ENCODE measurements at places on chromosomes 7 and 10. TPM values are rescaled to one million over a fixed set of nuclear protein-coding genes. Genes with fewer than 3 reads are reported as not detected.

The AGMO gene
- 6.9 TPM for total RNA-seq

The IRF5 gene
- 8.7 TPM for total RNA-seq

The NKX1-2 gene
- total RNA-seq: not detected

The SPDYE2B gene
- not detected for total RNA-seq

The C10orf105 gene
- total RNA-seq: 0.53 TPM

The TCAF2 gene
- total RNA-seq: 2.5 TPM

The RARRES2 gene
- total RNA-seq: 261 TPM

The SPAM1 gene
- total RNA-seq: not detected

GRCh38 chr10:30591249-30591670 is 38.3 kb downstream of the LYZL2 start:
- DNase-seq: no peak

DNA sequence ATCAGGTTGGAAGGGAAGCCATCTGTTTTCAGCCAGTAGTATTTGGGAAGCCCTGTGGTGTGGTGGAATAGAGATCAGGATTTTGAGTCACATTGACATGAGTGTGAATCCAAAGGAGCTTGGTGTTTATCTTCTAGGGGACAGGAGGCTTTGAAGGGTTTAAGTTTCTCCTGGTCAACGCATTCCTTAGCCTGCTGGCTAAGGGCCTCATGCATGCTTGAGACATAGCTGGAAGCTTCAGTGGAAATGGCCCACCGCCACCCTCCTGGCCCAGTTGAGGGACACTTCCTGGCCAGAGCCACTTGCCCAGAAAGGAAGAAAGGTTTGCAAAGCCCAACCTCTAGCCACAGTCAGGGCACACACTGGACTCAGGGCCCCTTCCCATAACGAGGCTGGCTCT is 70.9 kb downstream of the CDK1 start:
- no peak for DNase-seq

- no peak for DNase-seq
Observed at GRCh38 chr7:134212576-134213546, 85.7 kb downstream of the LRGUK start.

DNA sequence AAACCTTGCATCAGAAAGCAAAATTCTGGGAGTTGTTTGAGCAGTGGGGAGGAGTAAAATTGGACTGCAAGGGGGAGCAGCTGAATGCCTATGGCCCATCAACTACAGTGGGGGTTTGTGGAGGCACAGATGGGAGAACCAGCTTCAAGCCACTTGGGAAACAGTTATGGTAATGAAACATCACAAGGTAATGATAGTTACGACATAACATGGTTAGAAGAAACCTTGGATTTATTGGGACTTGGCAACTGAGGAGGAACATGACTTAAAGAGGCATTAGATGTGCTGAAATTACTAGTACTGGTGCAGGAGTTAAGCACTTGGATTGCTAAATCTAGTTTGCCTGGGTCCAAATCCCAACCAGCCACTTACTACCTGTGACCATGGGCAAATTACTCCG is 868.4 kb downstream of the KCNMA1 start:
- DNase-seq: no peak

- peak; percentile 51 for DNase-seq
Observed at GRCh38 chr10:132353456-132354355, 21.7 kb downstream of the LRRC27 start.

DNA sequence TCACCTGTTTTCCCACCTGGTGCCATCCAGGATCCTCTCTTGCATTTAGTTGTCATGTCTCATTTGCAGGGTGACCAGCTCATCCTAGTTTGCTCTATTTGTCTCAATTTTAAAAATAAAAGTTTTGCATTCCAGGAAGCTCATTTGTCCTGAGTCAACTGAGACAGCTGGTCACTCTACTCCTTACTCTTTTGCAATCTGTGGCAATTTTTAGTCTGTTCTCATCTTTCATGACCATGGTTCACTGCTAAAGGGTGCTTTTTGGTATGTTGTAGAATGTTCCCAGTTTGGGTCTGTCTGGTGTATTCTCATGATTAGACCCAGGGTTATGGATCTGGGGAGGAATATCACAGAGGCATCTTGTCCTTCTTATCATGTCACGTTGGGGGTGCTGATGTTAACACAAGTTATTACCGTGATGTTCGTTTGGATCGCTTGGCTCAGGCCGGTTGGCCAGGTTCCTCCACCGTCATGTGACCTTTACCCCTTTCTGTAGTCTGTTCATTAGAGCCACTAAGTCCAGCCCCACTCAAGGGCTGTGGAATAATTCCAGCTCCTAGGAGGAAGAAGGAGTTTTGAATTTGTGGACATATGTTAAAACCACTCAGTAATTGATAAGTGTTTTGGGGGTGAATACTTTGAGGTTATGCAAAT is 103.3 kb upstream of the IGFBP3 start:
- DNase-seq: no peak

GRCh38 chr7:35555386-35555785 is 139.5 kb downstream of the HERPUD2 start:
- no peak for DNase-seq

DNA sequence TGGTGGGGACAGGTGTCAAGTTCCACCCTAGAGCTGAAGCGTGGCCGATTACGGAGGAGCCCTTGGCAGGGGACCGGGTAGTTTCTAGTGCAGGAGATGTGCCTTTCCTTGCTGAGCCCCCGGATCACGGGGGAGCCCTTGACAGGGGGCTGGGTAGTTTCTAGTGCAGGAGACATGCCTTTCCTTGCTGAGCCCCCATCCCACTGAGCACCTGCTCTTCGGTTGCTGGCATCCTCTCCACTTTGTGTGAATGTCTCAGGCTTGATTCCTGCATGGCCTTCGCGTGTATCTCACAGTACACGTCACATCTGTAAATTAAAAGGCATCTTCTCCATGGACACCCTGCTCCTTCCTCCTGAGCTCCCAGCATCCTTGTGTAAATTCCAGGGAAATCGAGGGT is 263.5 kb downstream of the ADARB2 start:
- no peak for DNase-seq

DNA sequence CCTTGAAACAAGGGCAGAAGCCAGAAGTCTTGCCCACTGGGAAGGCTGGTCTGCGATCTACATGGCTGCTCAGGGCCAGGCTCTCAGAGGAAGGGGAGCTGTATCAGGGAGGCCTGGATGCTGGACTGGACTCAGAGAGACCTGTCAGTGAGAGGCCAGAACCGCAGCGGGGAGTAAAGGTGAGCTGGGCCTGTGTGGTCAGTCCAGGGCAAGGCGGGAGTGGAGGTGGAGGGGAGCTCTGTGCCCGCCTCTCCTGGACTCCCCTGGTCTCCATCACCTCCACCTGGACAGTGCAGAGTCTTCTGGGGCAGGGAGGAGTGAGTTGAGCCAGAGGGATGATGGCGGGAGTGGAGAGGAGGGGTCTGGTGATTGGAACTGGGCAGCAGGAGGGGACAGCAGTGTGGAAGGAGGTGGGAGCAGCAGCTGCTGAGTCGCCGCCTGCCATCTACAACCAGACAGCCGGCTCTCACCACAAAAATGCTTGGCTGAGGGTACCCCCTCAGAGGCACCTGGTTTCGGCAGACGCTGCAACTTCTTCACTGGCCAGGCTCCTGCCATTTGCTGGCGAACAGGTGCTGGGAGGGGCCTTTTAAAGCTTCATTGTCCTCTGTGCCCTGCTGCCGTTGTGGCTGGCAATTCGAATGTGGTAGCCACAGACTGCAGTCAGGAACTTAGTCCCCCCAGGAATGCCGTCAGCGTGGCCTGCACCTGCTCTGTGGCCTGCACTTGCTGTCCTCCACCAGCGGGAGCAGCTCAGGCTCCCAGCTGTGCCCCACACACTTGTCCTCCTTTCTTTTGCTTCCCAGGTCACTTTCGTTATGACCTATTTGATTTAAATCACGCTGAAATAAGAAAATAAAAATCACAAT is 3.5 kb downstream of the RASSF4 start:
- DNase-seq: no peak

DNA sequence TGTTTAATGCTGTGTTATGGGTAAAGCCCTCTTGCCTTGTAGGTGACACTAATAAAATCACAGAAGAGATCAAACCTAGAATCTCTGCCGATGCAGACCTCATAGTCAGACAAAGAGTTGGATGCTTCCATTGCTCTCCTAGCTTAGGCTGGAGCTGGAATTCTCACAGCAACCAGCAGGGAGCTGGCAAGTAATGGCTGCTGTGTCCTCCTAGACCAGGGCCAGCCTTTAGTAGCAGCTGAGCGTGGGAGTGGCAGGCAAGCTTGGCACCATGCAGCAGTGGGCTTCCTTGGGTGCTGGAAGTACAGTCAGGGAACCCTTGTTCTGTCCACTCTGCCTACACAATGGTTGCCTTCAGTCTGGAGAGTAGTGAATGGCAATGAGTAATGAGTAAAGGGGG is 598.3 kb upstream of the GALNT17 start:
- DNase-seq: no peak

GRCh38 chr7:113892818-113893217 is 26.0 kb downstream of the PPP1R3A start:
- no peak for DNase-seq

- no peak for DNase-seq
Observed at GRCh38 chr10:103188853-103189252, 4.2 kb downstream of the NT5C2 start.

- DNase-seq: no peak
Observed at GRCh38 chr7:117068511-117069145, 115.3 kb downstream of the ST7 start.

Measured in sciatic nerve (tissue), 2 donors.